NCI-H524 treated with DMSO at 0.1 percent for 48 hours (cell line): ENCODE measurements at places on chromosomes 11 and 22.

- DNase-seq, result peak; percentile 71
These were observed 93.8 kb upstream of the ALX4 start for GRCh38 chr11:44403587-44404273.

DNA sequence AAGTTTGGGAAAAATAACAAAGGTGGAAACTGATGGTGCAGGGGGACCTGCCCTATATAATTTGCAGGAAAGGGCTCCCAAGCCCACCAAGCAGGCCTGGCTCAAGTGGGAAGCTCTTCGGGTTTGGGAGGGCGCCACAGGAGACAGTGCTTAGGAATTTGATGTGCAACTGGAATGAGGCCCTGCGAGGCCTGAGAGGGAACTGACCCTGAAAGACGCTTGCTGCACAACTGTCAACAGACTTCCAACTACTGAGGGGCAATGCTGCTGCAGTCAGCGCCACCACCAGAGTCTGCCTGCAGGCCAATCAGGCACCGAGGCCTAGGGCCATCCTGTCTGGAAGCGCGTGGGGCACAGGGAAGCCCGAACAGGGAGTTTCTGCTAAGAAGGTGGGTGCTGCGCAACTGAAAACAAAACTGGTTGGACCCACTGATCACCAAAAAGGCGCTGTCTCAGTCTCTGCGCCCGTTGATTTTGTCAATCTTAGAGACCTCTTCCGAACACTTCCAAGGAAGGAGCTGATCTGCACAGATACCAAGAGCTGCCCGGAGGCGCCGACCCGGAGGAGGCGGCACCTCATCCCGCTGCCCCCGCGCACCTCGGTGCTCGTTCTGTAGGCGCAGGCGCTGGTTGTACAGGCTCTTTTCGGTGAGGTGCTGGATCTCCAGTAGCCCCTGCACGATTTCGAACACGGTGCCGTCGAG is 667 bp downstream of the DGCR6L start:
- DNase-seq, result no peak

DNA sequence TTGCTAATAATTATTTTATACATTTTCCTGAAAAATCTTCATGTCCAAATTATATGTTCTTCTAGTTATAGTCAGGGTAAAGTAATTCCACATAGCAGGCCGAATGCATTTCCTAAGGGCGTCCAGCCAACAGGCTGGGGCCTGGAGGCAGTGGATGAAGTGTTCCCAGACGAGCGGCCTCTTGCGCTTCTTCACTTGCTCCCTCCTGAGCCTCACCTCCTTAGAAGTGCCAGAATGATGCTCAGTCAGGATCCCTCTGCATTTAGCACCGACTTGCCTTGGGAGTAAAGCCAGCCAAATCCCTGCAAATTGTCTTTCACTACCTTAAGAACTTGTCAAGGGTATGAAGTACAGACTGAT is 1.5 kb downstream of the OLFML1 start:
- no peak for DNase-seq

- no peak for DNase-seq
These were observed 40.0 kb upstream of the RRM1 start for GRCh38 chr11:4054643-4055042.

GRCh38 chr22:22070371-22070824 is 87.8 kb upstream of the TOP3B start:
- no peak for DNase-seq

- no peak for DNase-seq
These were observed 260.4 kb downstream of the ST3GAL4 start for GRCh38 chr11:126615845-126616244.

- DNase-seq, result no peak
These were observed 711 bp upstream of the PHF21B start for GRCh38 chr22:45010532-45010900.

DNA sequence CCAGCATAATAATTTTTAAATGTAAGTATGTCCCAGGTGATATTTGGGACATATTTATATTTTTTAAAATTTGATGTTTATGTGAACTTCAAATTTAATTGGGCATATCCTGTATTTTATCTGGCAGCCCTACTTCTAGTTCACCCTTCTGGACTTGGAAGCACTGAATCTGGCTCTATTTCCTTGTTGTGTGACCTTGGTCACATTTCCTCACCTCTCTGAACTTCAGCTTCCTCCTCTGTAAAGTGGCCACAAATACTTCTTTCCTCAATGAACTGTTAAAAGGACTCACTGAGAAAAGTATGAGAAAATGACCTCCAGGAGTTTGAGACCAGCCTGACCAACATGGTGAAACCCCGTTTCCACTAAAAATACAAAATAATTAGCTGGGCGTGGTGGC is 8.1 kb upstream of the RNF185 start:
- DNase-seq, result no peak

GRCh38 chr22:38203855-38204514 is 2.2 kb downstream of the MAFF start:
- DNase-seq, result no peak

DNA sequence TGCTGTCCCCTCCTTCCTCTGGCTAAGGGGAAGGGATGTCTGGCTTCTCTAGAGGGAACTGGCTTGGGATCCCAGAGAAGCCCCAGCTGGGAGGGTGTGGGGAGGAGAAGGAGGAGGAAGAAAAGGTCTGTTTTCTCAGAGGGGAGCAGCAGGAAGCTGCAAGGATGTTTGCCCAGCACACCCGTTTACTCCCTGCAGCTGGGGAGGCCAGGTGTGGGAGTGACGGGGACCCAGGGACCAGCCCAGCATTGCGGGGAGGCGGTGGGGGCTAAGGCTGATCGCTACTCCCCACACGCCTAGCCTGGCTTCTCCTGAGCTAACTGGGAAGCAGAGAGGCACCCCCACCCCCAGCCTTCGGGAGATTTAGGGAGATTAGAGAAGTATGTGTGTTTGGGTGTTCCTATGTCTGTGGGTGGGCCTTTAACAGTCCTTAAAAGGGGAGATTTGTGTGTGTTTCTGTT is 3.9 kb downstream of the CREB3L1 start:
- DNase-seq, result no peak

- no peak for DNase-seq
These were observed at the start of gene NCR3LG1 for GRCh38 chr11:17351510-17352176. Gene NCR3LG1, plus strand, starts transcription at chr11:17351800. Its CDS starts 170 bp downstream, at chr11:17351970.

DNA sequence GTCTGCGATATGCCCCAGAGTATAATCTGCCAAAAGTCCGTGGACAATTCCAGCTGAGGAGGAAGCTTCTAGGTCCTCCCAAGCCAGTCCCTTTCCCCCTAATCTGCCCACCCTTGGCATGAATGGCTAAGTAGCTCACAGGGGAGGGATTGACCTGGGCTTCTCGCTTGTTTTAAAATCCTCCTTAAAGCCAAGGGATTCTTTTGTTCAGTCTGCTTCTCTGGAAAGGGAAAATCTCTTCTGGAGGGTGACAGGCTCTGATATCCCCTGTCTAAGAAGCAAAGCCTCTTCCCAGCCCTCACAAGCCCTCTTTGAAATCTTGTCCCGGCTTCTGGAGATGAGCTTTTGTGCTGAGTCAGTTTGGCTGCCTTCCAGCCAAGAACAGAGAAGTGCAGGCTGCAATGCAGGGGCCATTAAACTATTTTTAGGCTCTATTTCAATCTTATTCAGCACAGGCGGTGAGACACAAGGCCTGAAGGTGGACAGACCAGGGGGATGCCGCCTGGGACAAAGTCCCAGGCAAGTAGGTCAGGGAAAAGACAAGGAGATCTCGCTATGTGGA is 23.9 kb downstream of the NEFH start:
- peak; percentile 14 for DNase-seq

DNA sequence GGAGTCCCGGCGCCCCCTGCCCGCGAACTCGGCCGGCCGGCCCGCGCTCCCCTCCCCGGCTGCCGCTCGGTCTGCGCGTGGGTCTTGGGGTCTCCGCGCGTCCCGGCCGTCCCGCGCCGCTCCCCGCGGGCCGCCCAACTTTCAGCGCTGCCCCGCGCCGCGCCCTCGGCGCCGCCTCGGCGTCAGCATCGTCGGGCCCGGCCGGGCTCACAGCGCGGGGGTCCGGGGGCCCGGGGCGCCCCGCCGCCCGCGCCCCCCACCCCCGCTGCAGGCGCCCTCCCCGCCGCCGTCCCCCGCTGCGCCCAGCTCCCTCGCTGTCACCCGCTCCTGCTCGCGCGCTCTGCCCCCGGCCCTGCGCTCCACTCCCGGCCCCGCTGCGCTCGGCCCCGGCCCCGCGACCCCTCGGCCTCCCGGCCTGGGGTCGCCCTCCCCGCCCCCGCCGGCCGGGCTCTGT is at the start of gene KCNJ4:
TSS of gene KCNJ4 (minus strand) at position 124 of the 454 bp plus-strand sequence. CDS start 27,067 bp downstream, outside the sequence.
- DNase-seq, result no peak

- DNase-seq, result no peak
These were observed 756.8 kb downstream of the NTM start for GRCh38 chr11:132126973-132127899.

DNA sequence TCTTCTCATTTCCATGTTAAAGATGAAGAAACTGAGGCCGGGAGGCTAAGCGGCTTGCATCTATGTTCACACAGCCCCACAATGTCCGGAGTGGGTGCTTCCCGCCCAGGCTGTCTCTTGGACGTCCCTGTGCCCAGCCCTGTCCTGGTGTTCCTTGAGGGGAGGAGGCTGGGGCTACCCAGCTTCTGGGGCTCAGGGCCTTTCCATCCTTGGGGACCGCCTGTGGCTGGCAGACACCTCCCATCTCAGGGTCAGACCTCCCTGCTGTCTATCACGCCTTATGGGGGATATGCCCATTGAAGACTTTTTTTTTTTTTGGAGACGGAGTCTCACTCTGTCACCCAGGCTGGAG is 95.5 kb downstream of the WNT7B start:
- DNase-seq, result no peak

GRCh38 chr11:125457814-125458343 is 38.2 kb downstream of the FEZ1 start:
- DNase-seq, result no peak
